Stimulated activated CD8-positive, alpha-beta memory T cell treated with anti-CD3 and anti-CD28 coated beads, Interleukin-15, amount 100 ng/mL, for 24 hours (primary cell): ENCODE measurements at places on chromosomes 1 and 21.

- no peak for DNase-seq
These were observed 14.2 kb downstream of the RGS8 start for GRCh38 chr1:182670032-182670749.

- DNase-seq: no peak
These were observed 317.3 kb downstream of the COL11A1 start for GRCh38 chr1:102790997-102791396.

DNA sequence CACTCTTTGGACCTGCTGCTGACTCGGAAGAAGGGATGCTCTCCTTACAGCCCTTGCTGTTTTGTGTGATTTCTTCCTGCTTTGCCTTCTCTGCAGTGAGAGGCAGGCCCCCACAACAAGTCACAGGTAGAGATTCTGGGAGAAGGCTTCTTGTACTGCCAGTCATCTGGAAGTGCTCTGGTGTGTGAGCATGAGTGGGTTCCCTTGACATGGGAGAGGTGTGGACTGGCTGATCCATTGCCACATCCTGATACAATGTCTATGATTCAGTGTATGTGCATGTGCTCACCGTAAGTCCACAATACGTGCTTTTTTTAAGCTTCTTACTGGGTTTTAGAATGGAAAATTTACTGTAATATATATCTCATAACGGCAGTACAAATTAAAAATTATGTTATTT lies 46.0 kb upstream of the PLA2G4A start:
- no peak for DNase-seq

DNA sequence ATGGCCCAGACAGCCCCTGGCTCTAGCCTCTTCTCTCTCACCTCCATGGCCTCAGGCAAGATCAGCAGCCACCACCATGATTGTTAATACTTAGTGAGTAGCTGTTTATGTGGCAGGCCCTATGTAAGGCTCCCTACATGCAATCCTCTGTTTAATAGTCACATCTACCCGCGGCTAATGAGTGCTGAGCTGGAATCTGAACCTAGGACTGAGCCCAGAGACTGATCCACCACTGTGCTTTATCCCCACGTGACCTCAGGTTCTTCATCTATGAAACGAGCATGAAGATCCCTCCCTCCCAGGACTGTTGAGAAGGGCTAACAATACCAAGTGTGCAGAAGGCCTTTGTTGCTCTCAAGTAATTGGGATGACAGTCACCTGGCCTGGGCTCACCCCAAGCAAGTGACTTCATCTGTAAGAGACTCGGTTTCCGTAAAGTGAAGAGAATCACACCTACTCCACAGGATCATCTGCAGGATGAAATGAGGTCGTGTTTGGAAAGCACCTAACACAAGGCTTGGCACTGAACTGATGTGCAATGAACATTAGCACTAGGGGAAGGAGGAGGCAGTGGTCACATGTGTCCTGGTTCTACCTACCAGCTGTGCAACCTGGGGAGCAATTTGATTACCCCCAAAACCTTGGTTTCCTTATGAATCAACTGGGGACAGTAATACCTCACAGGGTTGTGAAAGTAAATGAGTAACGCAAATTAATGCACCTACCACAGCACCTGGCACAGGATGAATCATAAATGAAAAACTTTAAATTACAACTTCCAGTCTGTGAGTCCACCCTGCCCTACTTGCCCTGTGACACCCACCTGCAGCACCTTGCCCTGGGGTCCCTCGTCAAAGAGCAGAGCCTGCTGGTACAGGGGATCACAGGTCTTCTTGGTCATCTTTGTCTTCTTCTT lies 37.2 kb downstream of the RIMS3 start:
- no peak for DNase-seq

DNA sequence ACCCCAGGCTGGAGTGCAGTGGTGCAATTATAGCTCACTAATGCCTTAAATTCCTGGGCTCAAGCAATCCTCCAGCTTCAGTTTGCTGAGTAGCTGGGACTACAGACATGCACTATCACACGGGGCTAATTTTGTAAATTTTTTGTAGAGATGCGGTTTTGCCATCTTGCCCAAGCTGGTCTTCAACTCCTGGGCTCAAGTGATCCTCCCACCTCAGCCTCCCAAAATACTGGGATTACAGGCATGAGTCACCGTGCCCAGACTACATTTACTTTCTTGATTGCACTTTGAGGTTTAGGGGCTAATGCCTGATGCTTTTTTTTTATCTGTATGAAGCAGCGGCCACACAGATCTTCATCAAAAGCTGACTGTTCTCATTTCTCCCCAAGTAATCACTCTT lies 124.6 kb downstream of the KIF26B start:
- no peak for DNase-seq

GRCh38 chr1:36934061-36934460 lies 100.3 kb downstream of the GRIK3 start:
- no peak for DNase-seq

DNA sequence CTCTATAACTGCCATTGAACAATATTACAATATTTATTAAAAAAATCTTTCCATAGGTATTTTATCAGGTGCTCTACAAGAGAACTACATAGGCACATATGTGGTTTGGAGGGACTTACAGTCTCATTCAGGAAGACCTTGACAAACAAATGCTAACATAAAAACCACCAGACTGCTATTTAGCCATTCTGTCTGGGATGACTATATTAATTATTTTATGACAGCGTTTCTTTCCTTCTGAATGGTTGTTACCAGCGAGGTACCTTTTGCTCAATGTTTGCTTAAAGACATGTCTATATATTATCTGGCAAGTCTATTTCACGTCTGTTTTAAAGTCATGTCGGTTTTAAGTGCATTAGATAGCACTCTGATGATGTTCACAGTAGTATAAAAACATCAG lies 69.7 kb downstream of the RUNX1 start:
- DNase-seq: no peak

- no peak for DNase-seq
These were observed 481.8 kb upstream of the NFIA start for GRCh38 chr1:60600532-60600931.

DNA sequence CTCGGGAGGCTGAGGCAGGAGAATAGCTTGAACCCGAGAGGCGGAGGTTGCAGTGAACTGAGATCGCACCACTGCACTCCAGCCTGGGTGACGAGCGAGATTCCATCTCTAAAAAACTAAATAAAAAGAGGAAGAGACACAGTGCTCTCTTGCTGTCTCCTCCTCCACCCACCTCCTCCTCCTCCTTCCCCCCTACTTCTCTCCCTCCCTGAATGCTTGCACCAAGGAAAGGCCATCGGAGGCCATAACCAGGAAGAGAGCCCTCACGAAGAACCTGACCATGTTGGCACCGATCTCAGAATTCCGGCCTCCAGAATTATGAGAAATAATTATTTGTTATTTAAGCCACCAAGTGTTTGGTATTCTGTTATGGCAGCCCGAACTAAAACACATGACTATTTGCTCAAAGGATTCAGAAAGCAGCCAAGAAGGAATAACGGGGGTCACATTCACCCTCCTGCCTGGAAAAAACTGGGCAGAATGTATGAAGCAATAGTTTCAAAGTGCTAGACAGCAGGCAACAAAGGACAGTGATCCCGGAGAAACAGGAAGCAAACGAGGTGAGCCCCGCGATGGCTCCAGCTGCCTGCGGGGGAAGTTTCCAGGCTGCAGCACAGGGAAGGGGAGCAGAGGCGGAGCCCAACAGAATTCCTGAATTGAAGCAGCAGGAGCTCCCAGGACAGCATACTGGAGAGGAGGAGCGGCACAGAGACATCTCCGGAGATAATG lies 35.8 kb downstream of the LDLRAD1 start:
- DNase-seq: no peak

- no peak for DNase-seq
These were observed 210.7 kb upstream of the EDN2 start for GRCh38 chr1:41695118-41695745.

DNA sequence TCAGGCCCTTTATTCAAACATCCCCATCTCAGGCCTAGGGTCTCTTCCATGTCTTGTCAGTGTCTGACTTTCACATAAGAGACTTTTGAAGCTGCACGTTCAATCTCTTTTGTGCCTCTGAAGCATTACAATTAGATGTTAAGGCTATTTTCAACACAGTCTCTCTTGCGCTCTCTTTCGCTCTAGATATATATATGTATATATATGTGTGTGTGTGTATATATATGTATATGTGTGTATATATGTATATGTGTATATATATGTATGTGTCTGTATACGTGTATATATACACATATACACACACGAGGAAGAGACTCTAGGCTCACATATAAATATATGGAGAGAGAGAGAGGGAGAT lies 162.5 kb upstream of the RNPC3 start:
- no peak for DNase-seq

- DNase-seq: no peak
These were observed 191.1 kb downstream of the PTPRC start for GRCh38 chr1:198829944-198830343.

- no peak for DNase-seq
These were observed 49.3 kb downstream of the IVNS1ABP start for GRCh38 chr1:185267701-185268100.
